ENCODE measurements at places on chromosomes 7 and 10. TPM values are rescaled to one million over a fixed set of nuclear protein-coding genes. Genes with fewer than 3 reads are reported as not detected.

The ORC5 gene
- polyA plus RNA-seq, result 2.4 TPM

The CTAGE4 gene
- polyA plus RNA-seq, result 0.27 TPM

The PRXL2A gene
- 69.9 TPM for polyA plus RNA-seq

The C10orf105 gene
- 0.03 TPM for polyA plus RNA-seq

The TMEM254 gene
- 6.4 TPM for polyA plus RNA-seq

The KNDC1 gene
- polyA plus RNA-seq, result not detected

The LLCFC1 gene
- polyA plus RNA-seq, result not detected

The DKK1 gene
- polyA plus RNA-seq, result 7.0 TPM

The ZWINT gene
- polyA plus RNA-seq, result 0.65 TPM

The ATRNL1 gene
- polyA plus RNA-seq, result 0.15 TPM

The LRRC61 gene
- 1.8 TPM for polyA plus RNA-seq

The CALML5 gene
- polyA plus RNA-seq, result not detected

The SPDYE6 gene
- polyA plus RNA-seq, result 0.15 TPM

The APBB1IP gene
- polyA plus RNA-seq, result 1.7 TPM

The SFRP4 gene
- polyA plus RNA-seq, result 0.10 TPM

The KLF14 gene
- polyA plus RNA-seq, result not detected

The AHR gene
- 12.7 TPM for polyA plus RNA-seq

The HTR5A gene
- polyA plus RNA-seq, result not detected

The ATP6V0A4 gene
- polyA plus RNA-seq, result not detected

The MBL2 gene
- polyA plus RNA-seq, result not detected

The NKX1-2 gene
- not detected for polyA plus RNA-seq

DNA sequence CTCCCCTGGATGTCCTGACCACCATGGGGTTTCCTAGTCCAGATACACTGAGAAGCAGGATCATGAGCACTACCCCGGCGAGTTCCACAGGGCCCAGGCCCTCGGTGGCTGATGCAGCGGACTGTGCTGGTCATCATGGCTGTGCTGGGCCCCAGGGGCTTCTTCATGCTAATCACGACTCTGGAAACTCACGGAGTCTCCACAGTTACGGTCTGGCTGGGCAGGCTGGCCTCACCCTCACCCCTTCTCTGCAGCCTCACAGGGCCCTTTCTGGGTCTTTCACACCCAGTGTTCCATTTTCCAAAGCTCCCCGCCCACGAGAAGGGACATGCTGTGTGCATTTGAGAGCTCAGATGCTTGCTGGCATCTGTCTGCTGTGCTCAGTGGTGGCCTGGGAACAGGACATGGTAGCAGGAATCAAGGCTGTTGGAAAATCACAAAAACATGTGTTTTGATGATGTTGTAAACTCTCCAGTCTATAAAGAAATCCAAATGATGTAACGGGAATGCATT, 119.0 kb downstream of the PTPN20 start:
- DNase-seq, result no peak

- DNase-seq, result peak; percentile 44
These were observed 39.0 kb downstream of the TET1 start for GRCh38 chr10:68598978-68599770.

DNA sequence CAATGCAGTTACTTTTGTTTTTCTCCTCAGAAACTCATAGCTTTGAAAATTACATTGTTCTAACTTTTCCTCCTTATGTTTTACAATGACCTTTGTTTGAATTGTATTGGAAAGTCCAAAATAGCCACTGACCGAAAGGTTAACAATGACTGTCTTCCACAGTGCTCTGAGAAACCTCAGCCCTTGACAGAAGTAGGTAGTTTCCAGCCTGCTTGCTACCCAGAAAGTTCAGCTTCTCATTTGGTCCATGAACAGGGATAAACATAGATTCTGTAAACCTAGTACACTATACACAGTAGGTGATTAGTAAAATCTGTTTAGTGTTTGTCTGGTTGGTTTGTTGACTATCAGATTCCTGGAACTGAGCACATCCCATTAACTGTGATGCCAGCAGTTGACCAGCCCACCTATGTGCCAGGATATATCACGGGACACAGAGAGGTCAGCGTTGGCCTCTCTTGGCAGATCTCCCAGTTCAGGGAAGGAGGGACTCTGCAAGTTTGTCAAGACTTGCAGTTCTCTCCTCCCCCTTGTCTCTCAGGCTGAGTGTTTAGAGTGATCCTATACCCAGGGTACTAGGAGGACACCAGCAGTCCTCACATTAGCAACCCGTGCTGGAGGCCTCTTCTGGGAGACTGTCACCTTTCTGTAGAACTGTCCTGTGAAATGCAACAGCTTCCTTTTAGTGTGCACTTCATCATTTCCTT, 297.6 kb downstream of the ARHGAP12 start:
- no peak for DNase-seq

- no peak for DNase-seq
These were observed 197.3 kb upstream of the PODXL start for GRCh38 chr7:131753620-131754222.

- DNase-seq, result no peak
These were observed 24.4 kb downstream of the TMEM273 start for GRCh38 chr10:49163741-49164140.

- no peak for DNase-seq
These were observed 260.8 kb downstream of the SKAP2 start for GRCh38 chr7:26603631-26604030.

DNA sequence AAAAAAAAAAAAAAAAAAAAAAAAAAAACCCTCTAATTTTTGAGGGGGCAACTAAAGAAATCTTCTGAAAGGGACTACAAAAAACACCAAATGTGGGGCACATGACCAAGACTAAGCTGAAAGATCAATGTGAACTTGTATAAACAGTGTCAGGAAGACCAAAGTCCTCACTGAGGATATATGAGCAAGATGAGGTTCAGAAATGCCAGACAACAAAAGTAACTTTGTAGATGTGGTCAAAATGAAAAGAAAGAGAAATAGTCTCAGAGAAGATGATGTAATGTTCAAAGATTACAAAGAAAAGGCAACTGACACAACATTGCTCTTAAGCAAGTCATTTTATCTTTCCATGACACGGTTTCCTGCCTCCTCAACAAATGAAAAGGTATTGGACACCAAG, 48.7 kb upstream of the PTPRZ1 start:
- DNase-seq, result no peak

- DNase-seq, result no peak
These were observed 28.2 kb downstream of the KLHL7 start for GRCh38 chr7:23133797-23134196.

GRCh38 chr7:46954181-46954580, 627.7 kb downstream of the TNS3 start:
- DNase-seq, result no peak

- DNase-seq, result no peak
These were observed 740 bp downstream of the ANXA7 start for GRCh38 chr10:73413108-73413527.

DNA sequence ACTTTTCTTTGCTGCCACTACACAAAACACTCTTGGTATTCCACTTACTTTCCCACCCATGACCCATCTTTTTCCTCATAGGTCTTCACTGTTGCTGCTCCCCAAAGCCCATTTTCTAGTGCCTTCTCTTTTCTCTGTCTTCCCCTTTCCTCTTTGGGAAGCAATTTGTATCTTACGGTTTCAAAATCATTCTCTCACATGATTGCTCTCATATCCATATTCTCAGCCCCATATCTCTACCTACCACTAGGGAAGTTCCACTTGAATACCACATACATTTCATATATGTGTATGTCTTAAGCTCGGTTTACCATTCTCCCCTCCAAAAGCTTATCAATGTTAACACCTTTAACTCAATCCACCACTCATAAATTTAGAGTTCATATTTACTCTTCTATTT, 3.2 kb upstream of the UBE2D1 start:
- DNase-seq, result no peak

GRCh38 chr7:80643336-80643915, 5.0 kb downstream of the CD36 start:
- no peak for DNase-seq

- no peak for DNase-seq
These were observed 109.2 kb downstream of the PPP1R3A start for GRCh38 chr7:113809581-113809980.

- no peak for DNase-seq
These were observed 435.3 kb downstream of the MDFIC start for GRCh38 chr7:115356999-115357702.

GRCh38 chr7:20260223-20260622, 43.0 kb upstream of the MACC1 start:
- DNase-seq, result no peak

GRCh38 chr7:50037086-50037485, 56.0 kb downstream of the ZPBP start:
- DNase-seq, result no peak

DNA sequence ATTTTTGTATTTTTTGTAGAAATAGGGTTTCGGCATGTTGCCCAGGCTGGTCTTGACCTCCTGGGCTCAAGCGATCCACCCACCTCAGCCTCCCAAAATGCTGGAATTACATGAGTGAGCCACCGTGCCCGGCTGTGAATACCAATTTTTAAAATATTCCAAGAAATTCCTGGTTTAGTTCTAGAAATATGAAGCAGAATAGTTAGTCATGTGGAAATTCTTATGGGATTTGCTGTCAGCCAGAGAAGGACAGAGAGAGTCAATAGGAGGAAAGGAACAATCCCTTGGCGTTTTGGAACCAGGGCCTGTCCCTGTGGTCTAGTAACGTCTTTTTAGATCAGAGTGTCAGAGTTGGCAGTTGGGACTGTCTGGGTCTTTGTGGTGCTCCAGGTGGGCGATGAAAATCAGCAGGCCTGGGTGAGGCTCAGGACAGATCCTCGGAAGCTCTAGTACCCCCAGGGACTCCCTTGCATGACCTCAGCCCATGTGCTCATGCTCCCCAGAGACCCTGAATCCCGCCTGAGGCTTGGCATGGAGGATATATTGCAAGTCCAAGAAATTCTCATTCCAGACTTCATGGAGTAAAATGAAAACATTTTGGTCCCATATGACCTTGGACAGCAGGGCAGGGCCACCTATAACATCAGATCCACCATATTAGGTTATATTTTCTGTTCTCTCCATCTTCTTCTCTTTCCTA, 7.8 kb downstream of the NODAL start:
- no peak for DNase-seq

DNA sequence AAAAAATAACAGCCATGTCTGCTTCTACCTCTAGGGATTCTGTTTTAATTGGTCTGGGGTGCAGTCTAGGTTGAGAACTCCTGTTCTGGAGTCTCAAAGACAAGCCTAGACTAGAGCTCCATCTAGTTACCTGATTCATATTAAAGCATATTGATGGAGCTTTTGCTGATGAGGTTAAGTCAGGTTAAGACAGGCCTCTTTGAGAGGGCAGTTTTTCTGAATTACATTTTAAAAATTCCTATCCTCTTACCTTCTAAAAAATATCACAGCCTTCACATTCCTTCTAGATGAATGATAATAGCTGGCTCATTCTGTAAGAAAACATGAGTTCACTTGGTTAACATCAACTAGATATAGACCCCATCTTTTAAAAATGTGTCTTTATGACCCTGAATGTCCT, 28.9 kb downstream of the MGAM start:
- DNase-seq, result no peak

DNA sequence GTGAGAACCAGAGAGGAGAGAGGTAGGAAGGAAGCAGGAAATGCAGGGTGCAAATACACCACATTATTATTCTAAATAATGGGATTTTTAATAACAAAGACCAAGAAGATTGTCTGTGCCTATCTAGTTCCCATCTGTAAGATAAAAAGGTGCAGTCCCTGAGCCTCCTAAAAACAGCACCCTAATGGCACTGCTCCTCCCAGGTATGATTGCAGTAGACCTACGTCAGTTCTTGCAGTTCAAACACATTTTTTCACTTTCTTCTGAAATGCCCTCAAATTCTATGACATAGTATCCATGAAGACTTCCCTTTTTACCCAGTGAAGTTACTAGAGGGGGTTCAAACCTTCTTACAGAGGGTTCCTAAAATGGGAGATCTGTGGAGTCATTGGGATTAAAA, 70.6 kb downstream of the FIGNL1 start:
- DNase-seq, result no peak

- DNase-seq, result no peak
These were observed 101.2 kb downstream of the PARD3 start for GRCh38 chr10:34713875-34714274.

- peak; percentile 82 for DNase-seq
These were observed 30.6 kb upstream of the GALNTL5 start for GRCh38 chr7:151925446-151926335.

DNA sequence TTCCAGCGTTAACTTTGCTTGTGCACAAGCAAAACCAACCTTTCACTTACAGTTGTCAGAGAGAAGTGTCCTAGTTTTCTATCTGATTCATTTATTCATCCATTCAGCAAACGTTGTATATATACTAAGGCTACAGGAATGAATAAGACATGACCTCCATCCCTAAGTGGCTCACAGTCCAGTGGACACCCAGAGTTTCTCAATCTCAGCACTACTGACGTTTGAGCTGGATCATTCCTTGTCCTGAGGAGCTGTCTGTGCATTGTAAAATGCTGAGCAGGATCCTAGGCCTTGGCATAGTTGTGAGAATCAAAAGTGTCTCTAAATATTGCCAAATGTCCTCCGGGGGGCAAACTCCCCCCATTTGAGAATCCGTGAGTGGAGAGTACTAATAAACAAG, 166.7 kb upstream of the PRKCQ start:
- no peak for DNase-seq

- DNase-seq, result peak; percentile 58
These were observed 61.0 kb upstream of the MYL10 start for GRCh38 chr7:101690061-101690460.

DNA sequence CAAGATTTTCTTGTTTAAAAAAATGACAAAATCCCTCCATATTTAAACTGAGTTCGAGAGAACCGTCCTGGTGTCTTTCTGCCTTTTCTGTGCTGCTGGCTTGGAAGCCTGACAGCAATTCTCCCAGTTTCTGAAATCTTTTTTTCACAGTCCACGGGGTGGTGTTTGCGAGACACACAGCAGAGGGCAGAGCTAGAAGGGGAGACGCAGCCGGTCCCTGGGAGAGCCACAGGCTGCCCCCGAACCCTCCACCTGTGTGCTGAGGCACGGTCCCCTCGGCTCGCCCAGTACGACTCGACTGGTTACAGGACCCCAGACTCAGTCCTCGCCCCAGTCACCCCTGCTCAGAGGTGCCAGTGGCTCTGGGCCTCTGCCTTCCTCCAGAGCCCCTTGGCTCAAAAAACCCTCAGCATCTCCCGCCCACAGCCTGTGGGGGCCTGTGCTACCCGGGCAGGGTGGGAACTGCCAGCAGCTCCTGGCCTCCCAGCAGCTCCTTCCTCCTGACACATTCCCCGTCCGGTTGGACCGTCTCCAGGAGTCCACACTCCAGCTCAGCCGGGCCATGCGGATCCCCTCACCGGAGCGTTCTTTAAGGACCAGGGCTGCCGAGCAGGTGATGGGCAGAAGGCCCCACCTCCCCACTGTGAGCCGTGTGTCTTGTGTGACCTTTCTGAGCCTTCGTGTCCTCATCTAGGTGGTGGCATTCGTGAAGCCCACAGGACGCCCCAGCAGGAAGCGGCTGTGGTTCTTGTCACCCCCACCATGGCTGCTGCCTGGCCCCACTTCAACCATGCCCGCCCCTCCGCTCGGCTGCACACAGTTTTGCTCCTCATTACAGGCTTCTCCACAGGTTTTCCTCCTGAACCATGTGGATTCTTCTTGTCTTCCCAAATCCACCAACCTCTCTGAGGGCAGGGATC, 52.3 kb upstream of the EN2 start:
- DNase-seq, result no peak
